ENCODE measurements at places on chromosomes 3 and 15.

DNA sequence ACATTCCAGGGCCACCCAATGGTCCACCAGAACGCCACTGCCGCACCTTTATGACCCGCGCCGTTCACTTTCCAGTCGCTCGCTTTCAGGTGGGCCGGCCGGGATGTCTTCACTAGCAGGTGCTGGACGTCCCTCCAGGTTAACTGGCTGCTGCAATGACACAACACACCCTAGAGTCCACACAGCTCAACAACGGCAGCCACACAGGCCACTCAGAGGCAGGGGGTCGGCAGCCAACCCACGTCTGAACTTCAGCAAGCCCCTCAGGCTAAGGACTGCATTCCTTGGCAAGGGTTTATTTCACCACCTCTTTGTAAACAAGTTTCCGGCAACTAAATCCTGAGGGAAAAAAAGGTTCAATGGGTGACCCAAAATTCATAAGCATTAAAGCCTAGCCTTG is 89.2 kb upstream of the SNRPA1 start:
- no peak for DNase-seq

- no peak for DNase-seq
Measured at GRCh38 chr3:81500039-81500438, 261.4 kb downstream of the GBE1 start.

DNA sequence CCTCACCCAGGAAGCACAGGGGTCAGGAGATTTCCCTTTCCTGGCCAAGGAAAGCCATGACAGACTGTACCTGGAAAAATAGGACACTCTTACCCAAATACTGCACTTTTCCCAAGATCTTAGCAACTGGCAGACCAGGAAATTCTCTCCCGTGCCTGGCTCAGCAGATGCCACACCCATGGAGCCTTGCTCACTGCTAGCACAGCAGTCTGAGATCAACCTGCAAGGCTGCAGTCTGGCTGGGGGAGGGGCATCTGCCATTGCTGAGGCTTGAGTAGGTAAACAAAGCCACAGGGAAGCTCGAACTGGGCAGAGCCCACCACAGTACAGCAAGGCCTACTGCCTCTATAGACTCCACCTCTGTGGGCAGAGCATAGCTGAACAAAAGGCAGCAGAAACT is 567.3 kb upstream of the LMCD1 start:
- no peak for DNase-seq

DNA sequence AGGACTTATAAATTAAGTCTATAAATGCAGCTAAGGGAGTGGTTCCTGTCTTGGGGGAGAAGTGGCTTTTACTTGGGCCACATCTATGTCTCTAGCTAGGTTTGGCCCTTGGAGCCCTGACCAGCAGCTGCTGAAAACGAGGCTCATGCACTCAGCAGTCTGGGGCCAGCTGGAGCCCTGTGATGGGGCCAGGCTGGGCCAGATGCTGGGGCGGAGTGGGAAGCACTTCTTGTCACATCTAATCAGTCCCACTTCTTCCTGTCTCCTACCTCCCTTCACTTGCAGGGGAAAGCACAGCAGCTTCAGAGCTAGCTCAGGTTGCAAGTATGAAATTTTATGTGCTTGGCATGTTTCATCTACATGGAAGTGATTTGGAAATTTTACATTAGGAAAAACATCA is 209.9 kb upstream of the ROPN1 start:
- no peak for DNase-seq

- DNase-seq = no peak
Measured at GRCh38 chr3:11672363-11672762, 28.6 kb upstream of the VGLL4 start.

DNA sequence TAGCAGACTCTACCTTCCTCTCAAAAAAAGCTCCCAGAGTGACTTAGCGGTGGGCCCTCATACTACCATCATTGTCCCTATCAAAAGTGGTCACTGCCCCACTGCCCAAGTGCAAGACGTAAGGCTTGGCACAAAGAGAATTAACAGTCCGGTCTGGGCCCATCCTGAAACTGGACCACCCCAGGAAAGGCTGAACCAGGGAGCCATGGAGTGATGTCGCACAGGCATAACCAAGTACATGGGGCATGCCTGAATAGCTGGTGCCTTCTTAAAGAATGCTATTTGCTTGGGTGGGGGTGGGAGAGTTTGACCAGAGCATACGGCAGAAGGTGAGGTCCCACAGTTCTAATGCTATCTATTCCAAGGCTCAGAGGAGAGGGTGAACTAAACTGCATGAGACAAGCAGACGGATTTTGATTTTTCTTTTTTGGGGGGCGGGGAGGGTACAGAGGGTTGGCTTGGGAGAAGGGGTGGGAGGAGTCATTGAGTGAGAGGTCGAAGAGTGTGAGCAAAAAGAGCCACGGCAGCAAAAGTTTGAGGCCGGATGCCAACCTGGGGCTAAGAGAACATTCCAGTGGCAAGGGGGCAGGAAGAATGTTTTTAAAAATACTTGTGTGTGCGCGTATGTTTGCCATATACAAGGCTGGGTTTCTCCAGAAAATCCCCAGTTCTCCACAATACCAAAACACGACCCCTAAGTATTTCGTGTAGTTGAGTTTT is 50.2 kb downstream of the FAM174B start:
- no peak for DNase-seq

DNA sequence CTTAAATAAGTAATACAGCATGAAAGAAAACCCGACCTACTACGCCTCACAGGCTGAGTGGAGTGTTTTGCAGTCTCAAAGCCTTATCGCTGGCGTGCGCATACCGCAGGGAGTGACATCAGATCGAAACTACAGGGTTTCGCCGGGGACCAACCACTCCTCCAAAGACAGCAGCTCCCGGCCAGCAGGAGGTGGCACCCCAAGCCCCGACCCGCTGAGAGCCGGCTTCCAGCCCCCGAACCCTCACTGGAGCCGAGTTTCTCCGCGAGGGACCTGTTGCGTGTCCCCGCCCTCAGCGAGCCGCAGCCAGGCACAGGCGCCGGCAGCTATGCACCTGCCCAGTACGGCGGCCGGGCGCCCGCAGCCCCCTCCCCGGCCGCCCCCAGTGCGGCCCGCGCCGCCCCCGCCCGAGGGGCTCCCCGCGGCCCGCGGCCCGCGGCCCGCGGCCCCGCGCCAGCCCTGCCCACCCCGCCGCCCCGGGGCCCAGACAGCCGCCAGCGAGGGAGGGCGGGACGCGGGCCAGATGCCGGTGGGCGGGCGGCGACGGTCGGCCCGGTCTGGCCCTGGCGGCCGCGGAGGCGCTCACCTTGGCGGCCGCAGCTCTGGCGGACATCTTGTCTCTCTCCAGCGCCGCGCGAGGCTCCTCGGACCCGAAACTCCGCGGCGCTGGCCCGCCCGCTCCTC is 710 bp downstream of the TJP1 start:
- peak; percentile 45 for DNase-seq

GRCh38 chr3:21830541-21830940 is 79.5 kb upstream of the ZNF385D start:
- DNase-seq = no peak

DNA sequence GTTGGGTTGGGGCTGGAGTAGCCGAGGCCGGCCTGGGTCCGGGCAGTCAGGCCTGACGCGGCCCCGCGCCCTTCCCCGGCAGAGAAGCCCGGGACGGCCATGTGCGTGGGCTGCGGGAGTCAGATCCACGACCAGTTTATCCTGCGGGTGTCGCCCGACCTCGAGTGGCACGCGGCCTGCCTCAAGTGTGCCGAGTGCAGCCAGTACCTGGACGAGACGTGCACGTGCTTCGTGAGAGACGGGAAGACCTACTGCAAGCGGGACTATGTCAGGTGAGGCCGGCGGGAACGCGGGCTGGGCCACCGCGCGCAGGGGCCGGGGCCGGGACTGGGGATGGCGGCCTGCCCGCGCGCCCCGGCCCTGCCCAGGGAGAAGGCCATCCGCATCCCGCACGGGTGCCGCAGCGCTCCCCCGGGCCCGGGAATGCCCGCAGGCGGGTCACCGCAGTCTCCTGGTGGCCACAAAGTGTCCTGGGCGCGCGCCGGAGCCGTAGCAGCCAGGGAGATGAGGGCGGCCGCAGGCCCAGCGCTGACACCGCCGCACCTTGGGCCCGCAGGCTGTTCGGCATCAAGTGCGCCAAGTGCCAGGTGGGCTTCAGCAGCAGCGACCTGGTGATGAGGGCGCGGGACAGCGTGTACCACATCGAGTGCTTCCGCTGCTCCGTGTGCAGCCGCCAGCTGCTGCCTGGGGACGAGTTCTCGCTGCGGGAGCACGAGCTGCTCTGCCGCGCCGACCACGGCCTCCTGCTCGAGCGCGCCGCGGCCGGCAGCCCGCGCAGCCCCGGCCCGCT is 1.3 kb downstream of the ISL2 start:
- no peak for DNase-seq

DNA sequence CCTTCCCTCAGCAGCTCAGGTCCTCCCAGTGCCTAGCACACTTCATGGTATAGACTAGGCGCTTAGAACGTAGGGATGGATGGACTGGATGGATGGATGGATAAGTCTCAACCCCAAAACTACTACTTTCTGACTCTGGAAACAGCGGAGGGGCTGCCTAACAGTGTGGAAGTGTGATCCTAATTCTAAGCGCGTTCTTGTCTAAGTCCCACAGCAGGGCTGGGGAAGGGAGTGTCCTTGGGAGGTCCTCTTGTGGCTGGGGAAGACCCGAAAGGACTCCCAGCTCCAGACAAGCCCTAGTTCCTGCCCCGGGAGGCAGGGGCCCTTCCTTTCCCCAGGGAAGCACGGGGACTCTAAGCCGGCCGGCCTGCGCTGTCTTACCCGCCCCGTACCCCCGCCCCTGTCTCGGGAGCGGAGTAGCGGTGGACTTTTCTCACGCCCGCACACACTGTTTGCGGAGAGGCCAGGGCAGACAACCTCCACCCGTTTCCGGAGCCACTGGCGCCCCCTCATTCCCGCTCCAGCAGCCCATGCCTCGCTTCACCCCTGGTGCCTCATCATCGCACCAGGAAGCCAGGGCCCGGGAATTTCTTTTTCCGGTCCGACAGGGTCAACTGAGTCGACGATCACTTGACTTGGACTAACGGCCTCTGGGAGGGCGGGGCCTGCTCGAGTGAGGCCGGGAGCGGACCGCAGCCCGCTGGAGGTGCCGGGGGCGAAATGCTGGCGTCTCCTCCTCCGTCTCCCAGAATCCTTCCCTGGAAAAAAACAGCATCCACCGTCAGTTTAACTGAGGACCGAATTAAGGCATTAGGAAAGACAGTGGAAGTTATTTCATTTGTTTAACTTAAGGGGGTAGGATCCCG is 133.3 kb downstream of the TBC1D2B start:
- DNase-seq = peak; percentile 67

DNA sequence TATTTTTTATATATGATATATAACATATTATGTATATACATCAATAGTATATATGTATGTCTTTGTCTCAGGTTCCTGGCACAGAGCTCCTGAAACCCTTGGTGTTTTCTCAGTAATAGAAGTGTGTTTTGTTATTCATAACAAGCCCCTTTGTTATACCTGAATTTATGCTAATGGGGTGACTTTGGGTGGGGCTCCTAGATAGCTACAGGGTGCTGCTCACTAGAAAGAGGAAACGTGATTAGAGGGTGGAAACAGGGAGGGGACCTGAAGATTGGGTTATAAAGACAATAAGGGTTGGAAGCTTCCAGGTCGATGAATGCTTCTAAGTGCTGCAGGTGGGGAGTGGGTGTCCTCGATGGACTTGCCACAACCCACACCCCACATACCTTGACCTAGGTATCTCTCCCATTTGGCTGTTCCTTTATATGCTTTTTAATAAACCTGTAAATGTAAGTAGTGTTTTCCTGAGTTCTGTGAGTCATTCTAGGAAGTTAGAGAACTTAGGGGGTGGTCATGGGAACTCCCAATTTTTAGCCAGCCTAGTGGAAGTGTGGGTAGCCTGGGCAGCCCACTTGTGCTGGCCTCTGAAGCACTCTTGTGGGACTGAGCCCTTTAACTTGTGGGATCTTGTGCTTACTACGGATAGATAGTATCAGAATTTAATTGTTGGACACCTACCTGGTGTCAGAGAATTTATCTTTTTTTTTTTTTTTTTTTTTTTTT is 36.9 kb upstream of the C15orf39 start:
- no peak for DNase-seq

- no peak for DNase-seq
Measured at GRCh38 chr3:153295901-153296300, 133.9 kb downstream of the RAP2B start.

DNA sequence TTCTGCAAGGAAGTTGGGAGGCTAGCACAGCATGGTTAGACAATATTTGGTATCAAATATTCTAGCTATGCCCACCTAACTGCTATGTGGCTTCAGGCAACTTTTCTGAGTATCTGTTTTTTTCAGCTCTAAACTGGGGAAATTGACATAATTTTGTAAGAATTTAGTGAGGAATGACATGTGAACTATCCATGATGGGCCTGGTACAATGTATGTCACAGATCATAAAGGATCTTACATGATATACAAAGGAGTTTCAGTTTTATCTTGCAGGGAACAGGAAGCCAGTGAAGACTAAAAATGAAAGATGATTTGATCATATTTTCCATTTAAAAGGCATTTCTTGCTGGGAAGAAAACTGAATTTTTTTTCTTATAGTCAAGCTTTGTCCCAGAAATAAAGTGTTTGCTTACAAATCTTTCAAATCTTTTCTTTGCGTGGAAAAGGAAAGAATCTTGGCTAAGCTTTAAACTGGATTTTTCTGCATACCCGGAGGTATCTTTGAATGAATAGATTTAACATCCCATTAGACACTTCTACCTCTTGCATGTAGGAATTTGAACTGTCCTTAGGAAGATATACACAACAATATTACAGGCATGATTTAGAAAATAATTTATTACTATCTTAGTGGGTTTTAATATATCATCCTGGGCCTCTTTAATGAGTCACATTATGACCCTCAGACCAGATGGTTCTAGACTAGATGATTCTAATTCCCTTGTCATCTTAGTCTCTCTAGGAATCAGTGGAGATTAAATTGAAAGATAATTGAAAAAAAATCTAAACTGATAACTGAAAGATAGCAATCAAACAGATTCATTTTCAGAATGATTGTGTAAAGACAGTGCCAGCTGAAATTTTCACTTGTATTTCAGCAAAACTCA is 436.0 kb upstream of the THBS1 start:
- DNase-seq = no peak

- DNase-seq = no peak
Measured at GRCh38 chr3:170278627-170279026, 56.4 kb downstream of the PRKCI start.

- no peak for DNase-seq
Measured at GRCh38 chr15:80752204-80752603, 27.0 kb upstream of the CEMIP start.

DNA sequence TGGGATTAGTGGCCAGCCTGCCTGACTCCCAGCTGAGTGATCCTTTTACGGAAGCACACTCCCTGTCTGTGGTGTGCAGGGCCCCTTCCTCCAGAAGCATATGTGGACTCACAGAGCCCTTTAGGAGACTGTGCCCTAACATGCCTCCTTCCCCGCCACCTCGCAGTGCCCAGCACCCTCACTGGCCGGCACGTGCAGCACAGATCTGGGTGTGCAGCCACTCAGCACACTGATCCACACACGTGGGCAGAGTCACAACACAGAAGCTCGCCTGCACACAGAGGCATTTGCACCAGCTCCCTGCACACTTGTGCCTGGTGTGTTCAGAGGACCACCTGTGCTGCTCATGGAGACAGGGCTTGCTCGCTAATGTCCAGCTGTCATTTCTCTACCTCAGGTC is 23.6 kb upstream of the CSPG4 start:
- DNase-seq = no peak

GRCh38 chr3:50150404-50150750 is 4.7 kb upstream of the SEMA3F start:
- DNase-seq = no peak
